H1 (cell line): ENCODE measurements at places on chromosomes 12 and 14.

DNA sequence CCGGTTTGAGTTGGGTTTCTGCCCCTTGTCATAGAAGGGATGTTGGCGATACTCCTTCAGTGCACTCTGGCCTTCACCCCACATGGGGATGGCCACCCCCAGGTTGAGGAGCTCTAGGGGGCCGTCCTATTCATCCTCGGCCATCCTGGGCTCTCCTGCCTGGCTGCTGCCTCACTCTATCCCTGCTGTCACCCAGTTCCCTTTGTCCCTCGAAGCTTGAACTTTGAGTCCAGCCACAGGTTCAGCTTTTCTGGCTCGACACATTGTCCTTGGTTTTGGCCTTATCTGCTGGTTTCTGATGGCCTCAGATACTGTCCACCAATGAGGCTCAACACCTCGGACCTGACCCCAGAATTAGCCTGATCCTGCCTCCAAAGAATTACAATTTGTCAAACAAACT, 58.6 kb downstream of the C14orf132 start:
- DNase-seq = no peak

DNA sequence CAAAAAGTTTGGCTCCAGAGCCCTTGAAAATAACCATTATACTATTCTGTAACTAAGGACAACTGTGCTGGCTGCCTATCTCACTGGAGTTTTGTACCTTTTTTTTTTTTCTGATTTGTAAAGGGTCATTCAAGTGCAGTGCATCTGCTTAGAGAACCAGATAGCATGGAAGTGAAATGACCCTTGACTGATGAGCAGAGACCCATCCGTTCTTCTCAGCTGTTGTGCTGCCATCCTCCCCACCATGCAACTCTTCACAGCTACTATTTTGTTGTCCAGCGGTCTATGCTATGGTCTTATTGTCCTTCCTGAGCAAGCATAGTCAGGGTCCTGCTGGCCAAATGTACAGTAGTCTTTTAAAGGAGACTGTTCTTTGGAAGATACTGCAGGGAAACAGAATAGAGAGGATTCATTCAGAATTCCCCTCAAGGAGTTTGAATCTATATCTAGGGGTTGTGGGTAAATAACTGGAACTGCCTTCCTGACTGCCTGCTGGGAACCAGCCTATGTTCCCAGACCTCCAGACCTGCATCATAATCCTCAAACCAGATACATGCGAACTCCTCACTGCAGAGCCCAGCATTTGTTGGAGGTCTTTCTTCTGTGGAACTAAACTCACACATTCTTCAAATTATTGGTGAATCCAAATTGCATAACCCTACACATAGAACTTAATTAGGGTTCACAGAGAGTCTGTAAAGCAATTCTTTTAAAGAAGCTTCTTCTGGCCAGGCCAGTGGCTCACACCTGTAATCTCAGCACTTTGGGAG, 41.1 kb downstream of the GPR19 start:
- DNase-seq = no peak

DNA sequence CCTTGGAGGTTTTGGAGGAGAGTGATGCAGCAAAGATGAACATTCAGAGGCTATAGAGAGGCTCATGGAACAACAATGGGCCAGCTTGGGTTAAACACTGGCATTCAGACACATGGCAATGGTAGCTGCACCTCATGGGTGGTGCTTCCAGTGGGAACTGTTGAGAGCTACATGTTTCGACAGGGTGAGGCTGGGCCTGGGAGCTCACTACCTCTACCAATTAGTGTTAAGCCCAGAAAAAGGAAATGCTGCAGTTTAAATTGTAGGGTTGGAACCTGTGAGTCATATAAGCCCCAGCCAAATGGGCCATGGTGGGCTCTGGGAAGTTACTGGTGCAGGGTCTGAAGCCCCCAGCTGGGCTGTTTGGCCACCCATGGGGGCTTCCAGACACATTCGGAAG, 279.7 kb downstream of the ZFP36L1 start:
- DNase-seq = peak; percentile 32

DNA sequence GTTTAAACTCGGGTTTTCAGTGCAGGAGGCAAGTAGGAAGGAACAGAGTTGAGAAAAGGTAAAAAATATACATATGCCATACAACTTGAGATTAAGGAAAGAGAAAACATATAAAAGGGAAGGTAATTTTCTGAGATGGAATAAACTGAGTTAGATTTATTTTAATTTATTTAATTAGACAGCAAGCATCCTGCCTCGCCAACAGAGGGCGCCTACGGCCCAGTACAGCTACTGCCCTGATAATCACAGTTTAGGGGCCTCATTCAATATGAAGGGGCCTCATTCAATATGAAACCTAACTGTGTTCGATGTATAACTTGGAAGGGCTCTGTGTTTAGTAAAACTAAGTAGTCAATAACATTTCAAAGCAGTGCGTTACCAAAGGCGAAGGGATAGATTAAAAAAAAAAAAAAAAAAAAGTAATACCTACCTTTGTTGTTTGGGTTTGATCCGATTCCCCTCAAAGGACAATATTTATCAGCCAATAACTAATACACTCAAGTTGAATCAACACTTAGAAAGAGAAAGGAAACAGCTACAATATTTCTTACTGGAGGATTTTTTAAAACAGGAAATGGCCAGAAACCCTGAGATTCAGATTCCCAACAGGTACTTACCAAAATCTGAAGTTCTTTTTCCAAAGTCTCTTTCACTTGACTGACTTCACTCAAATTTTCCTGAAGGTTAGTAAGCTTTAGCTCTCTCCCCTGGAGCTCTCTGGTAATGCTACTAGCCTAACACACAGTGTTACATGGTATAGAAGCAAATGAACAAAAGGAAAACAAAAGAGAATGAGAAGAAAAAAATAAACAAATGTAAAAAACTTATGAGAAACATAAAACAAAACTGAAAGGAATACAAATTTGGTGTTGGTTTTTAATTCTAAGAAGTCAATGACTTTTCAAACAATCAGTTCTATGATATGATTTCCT, 70.0 kb upstream of the VPS33A start:
- DNase-seq = peak; percentile 55

DNA sequence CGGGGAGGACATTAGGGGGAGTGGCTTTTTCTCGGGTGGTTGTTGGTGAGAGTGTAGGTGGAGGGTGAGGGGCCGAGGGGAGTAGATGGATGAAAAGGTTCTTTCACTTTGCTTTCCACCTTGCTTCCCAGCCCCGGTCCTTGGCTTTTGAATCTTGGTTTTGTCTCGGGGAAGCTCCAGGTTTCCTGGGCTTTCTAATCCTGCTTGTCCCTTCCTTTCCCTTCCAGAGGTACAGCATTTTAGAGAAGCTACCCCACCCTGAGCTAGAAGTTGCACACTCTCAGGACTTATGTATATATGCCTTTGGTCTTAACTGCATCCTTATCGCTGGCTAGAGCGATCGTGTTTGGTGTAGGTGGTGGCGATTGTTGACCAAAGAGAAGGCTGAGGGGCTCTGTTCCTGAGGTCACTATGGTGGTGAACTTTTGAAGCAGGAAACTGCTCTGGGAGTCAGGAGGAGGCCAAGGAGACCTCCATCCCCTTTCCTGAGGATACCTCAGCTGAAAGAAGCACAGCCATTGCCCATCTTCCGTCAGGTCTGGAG, 862 bp downstream of the PIP4K2C start:
- no peak for DNase-seq

- no peak for DNase-seq
Measured at GRCh38 chr12:120584343-120585149, 3.3 kb upstream of the POP5 start.

- no peak for DNase-seq
Measured at GRCh38 chr12:4710113-4710512, 10.1 kb upstream of the GALNT8 start.

GRCh38 chr12:12822886-12823285, 9.7 kb downstream of the DDX47 start:
- DNase-seq = no peak

DNA sequence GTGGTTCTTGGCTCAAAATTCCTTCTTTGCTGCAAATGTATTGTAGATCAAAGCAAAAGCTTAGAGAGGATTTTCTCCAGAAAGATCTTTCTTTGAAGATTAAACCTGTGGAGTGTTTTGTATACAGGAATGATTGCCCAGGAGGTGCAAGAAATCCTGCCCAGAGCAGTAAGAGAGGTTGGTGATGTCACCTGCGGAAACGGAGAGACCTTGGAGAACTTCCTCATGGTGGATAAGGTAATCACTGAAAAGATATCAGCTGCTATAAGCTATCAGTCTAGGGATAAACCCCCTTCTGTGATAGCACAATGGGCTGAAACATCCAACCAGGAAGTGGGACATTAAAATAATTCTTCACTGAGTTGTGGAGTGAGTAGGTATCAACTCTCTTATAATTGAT, 85.7 kb downstream of the MYRFL start:
- no peak for DNase-seq

GRCh38 chr14:71932229-71932981, at the start of gene RGS6:
RGS6 (plus strand) TSS chr14:71932429.
- DNase-seq = peak; percentile 82

DNA sequence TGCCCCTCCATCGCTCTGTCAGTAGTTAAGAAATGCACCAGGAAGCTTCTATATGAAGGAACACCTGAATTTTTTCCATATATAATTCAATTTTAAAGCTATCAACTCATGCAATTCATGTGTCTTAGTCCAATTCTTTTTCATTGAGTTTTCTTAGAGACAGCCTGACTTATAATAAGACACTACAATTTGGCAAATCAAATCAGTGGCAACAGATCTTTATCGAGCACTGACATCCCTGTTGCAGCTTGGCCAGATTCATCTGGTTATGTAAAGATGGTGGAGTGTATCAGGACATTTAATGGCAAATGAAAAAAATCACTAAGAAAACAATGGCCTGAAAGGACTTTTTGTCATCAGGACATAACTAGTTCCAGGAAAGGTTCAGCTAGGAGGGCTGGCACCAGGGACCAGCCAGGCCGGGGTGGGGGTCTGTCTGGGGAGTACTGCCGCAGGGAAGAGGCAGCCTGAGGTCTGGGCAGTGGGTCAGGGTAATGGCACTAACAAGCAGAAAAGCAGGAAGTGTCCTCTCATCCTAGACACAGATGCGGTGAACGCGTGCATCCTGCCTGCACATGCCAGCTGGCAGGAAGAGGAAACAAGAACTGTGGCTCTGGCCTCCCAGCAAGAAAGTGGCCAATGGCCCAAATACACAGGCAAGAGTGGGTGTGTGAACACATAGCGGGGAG, 100.5 kb upstream of the LMNTD1 start:
- no peak for DNase-seq

- no peak for DNase-seq
Measured at GRCh38 chr12:24996102-24996797, 47.3 kb upstream of the BCAT1 start.

DNA sequence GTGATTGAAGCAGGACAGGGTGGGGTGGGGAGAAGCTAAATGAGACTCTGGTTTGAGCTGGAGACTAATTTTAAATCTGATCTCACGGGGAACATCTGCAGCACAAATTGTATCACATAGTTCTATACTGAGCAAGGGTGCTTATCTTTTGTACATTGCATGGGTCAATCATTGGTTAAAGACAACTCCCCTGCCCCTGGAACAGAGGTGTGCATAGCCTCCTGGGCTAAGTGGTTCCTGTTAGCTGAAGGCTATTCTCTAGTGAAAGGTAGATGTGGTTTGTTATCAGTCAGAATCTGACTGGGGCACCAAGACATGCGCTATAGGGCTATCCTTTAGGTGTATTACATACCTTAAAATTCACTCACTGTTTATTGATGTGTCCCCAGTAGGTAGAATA, 103.9 kb upstream of the KITLG start:
- no peak for DNase-seq

GRCh38 chr14:22836301-22837113, at the start of gene MMP14:
MMP14 (plus strand) TSS chr14:22836585; CDS start chr14:22836818, 233 bp downstream.
- DNase-seq = no peak

DNA sequence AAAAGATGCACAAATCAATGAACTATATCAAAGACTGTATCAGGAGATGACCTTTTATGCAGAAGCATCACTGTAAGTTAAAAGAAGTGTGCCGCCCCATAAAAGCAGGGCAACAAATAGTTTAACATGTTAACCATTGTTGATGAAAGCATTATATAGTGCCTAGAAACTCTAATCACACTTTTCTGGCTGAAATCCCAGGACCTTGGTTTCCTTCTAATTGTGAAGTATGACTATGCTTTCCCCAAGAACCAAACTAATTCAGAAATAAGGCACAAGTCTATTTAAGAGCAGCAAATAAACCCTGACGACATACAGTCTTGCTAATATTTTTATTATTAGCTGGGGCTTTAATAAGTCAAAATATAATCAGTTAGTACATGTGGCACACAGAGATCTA, 21.7 kb downstream of the RACGAP1 start:
- DNase-seq = no peak

DNA sequence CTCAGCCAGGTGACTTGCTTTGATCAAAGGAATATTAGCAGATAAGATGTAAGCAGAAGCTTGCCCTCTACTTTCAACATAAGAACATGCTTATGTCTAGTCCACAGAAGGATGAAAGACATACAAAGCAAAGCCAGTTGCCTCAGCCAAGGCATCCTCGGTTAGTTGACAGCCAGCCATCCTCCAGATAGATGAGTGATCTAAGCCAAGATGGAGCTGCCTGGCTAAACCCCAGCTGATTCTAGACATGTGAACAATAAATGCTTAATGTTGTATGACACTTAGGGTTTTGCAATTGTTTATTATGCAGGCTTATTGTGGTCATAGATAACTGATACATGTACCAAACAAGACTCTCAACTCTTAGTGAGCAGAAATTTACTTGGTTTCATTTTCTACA, 157.6 kb upstream of the TMTC2 start:
- no peak for DNase-seq

DNA sequence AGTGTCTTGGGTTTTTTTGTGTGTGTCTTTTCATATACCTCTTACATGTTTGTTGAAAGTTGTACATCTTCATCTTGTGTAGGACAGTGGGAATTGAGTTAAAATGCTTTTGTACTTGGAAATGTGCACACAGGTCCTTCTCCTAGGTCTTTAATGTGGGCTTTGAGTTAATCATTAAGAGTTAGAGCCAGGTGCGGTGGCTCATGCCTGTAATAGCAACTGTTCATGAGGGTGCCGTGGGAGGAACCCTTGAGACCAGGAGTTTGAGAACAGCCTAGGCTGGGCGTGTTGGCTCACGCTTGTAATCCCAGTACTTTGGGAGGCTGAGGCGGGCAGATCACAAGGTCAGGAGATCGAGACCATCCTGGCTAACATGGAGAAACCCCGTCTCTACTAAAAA, 13.9 kb downstream of the CLECL1 start:
- no peak for DNase-seq

DNA sequence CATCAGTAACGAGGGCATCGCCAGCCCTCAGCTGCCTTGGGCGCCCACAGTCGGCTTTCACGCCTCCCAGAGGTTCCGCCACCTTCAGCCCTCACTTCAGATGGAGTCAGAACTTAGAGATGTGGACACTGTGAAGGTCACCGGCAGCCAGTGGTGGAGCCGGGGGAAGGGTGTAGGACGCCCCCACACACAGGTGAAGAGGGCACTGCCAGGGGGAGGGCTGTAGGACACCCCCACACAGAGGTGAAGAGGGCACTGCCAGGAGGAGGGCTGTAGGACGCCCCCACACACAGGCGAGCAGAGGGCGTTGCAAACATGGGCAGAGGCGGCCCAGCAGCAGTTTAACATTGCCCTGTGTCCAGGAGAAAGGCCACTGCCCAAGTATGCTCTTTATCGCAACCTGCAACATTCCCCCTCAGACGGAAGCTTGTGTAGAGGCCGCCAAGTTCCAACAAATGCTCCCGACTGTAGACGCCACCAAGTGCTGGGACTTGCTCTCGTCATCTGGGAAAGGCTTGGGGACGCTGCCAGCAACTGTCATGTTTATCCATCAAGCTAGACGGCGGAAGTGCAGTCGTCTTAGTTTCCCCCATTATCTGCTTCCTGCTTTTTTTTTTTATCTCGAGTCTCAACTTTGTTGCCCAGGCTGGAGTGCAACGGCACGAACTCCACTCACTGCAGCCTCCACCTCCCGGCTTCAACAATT, 4.9 kb upstream of the ANKLE2 start:
- DNase-seq = no peak
